IPS DF 6.9 (cell line): ENCODE measurements at places on chromosomes 13 and 19.

GRCh38 chr13:79560954-79561353, 80.0 kb downstream of the NDFIP2 start:
- no peak for DNase-seq

- no peak for DNase-seq
Observed at GRCh38 chr13:85204668-85205344, 594.4 kb downstream of the SLITRK6 start.

DNA sequence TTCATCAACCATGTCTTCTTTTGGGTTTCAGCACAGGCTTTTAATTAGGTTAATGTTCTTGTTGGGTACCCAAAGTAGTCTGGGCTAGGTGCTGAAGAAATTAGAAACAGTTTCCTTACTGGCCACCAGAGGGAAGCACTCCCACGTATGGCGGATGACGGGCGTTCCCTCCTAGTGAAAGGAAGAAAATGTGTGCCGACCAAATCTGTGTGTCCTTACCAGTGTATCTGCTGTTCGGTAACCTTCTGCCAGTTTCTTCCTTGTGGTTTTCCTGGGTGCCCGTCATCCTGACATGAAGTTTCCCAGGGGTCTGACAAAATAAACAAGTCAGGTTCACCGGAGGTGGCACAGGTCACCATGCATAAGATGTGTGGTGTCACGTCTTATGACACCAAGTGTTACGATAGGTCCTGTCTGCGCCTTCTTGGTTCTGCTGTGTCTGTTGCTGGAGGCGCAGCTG, 6.0 kb upstream of the WDR88 start:
- DNase-seq: no peak

DNA sequence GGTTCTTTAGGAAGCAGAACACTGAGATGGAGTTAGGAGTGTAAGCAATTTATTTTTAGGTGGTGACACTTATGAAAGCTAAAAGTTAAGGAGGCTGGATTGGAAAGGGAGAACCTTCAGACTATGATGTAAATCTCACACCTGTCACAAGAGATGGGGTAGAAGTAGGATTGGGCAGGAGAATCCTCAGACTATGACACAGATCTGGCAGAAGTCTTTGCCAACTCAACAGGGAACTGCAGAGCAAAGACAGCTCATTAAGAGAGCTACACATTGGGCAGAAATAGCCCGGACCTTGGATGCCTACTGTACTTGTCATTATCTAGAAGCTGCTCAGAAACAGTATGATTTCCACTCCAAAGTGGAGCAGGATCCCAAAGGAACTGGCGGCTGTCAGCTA, 134.4 kb downstream of the DNAJC15 start:
- DNase-seq: no peak

GRCh38 chr19:5145521-5146511, 176.9 kb downstream of the KDM4B start:
- no peak for DNase-seq

DNA sequence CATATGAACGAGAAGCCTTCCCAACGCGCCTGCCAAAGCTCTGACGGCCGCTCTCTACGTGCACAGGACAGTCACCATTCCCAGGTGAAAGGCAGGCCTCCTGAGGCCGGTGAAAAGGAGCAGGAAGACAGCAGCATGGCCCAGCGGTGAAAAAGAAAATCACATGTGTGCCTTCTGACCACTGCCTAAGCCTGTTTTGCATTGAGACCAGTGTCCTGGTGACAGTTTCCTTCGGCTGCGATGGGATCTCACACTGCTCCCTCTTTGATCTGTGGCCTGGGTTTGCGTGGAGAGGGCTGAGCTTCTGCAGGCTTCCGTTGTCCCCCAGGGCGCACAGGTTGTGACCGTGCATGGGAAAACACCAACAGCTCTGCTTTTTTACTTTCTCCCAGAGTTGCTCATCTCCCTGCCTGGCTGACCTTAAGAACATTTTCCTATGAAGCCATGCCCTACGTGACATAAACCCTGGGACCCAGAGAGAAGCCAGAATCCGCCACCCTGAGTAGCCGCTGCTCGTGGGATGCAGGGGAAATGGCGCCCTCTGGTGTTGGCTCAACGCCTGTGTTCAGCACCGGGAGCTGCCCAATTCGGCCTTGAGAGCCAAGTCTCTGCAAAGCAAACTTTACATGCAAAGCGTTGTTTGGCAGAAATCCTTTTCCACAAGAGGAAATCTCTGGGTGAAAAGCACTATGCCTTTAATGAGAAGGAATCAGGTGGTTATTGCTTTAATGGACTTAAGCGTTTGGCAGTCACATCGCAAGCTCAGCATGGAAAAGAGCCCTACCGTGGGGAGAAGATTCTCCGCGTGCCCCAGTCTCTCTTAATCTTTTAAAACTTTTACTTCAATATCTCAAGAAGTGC, 112.2 kb upstream of the GPR12 start:
- DNase-seq: peak; percentile 66

DNA sequence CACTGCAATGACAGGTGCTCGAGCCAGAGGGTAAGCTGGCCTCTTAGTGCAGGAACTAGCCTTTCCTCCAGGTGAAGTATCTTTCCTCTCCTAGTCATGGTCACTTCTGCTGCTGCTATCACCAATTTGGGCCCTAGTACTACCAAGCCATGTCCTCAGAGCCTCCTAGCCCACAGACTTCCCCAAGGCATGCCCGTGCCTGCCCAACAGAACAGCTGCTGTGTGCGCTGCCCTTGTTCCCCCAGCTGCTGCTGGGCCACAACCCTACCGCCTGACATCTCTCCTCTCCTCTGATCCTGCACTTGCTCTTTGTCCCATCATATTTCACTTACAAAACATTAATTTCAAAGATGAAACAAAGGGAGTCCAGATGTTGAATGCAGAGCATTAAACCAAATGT, 168.5 kb upstream of the FREM2 start:
- no peak for DNase-seq

- no peak for DNase-seq
Observed at GRCh38 chr13:24511816-24512196, 772 bp downstream of the PARP4 start.

DNA sequence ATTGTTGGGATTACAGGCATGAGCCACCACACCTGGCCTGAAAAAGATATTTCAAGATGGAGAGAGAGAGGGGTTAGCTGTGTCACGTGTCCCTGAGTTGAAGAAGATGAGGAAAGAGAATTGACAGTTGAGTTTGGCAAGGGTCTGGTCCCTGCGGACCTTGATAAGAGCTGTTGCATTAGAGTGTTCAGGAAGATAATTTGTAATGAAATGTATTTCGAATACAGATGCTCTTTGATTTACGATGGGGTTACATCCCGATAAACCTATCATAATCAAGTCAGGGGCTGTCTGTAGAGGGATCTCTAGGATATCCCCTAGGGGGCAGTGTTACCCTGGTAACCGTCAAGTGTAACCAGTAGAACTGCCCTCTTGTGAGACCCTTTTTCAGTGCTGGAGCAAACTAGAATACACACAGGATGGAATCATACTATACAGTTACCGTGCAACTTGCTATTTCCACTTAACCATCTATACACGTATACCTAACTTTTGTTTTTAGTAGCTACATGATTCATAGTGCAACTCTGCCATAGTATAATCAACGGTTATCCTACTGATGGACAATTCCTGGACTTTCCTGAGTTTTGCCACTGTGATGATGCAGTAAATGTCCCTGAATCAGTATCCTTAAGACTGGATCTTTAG, 1.5 kb upstream of the ELOF1 start:
- no peak for DNase-seq

- DNase-seq: no peak
Observed at GRCh38 chr13:102626928-102627327, 30.1 kb downstream of the TPP2 start.

DNA sequence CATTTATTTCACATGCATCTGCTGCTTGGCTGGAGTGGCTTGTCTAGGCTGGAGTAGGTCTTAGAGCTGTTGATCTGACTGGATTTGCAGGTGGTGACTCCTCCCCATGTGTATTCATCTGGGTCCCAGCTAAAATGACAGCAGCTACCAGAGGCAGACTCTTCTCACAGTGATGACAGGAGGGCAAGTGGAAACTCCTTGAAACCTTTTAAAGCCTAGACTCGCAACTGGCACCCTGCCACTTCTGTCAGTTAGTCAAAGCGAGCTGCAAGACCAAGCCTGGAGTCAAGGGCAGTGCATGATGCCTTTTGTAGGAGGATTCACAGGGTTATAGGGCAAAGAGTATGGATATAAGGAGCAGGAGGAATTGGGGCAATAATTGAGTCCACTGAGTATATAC, 65.2 kb downstream of the TEX26 start:
- DNase-seq: no peak

DNA sequence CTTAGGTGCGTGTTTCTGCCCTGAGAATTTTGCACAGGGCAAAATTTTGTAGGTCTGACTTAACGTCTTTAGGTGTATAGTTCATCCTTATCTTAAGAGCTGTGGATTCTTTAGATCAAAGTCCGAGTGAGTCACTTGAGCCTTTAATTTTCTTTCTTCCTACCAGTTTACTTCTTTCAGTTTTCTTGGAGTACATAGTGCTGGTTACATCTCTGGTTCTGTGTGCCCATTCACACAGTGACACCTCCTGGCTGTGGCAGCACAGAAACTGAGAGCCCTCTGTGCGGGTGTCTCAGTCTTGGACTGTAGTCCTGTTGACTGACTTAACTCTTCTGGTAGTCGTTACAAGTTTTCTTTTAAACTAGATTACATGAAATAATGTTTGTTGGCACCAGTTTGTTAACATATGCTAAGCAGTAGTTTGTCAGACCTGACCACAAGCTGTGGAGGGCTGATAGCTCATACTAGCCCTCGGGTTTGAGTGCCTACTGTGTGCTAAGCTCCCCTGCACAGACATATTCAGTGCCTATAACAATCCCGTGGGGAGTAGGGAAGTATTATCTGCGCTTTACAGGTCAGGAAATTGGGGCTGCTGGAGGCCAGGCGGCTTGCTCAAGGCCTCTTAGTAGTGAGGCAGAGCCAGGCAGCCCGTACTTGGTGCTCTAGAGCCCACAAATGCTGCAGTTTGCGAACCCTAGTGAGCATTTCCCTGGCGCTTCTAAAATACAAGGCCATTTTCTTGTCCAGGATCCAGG, 1.6 kb downstream of the GATAD2A start:
- no peak for DNase-seq

DNA sequence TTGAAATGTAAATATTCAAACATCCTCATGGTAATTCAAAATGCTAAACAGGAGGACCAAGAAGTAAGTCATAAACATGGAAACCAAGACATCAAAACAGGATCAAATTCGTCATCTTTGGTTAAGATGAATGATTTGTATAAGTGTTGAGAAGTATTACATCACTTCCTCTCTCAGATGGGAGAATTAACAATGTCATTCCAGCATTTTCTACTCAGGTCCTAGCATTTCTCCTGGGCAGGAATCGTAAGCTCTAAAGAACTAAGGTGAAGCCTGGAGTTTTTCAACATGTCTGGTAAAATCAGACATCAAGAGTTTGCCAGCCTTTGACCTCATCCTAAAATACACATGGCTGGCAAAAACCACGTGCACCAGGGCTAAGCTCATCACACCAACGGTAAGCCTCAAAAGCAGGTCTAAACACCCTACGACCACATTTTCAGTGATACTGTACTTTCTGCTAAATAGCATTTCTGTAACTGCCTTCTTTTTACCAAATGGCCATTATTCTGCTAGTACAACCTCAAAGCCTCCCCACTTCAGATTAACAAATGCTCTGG, 24.8 kb downstream of the RANBP3 start:
- DNase-seq: no peak

GRCh38 chr19:3985643-3986259, 488 bp upstream of the EEF2 start:
- DNase-seq: no peak

- no peak for DNase-seq
Observed at GRCh38 chr19:13804830-13805683, 9.8 kb downstream of the ZSWIM4 start.

DNA sequence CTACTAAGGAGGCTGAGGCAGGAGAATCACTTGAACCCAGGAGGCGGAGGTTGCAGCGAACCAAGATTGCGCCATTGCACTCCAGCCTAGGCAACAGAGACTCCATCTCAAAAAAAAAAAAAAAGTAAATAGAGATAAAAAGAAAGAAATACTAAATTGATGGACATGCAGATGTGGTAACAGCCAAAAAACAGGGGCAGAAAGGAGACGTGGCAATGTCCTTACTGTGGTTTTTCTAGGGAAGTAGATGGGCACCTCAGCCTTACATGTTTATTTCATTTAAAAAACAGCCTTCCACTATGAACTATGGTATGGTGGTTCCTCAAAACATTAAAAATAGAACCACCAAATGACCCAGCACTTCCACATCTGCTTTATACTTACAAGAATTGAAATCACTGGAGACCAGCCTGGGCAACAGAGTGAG, 6.5 kb upstream of the EIF3G start:
- DNase-seq: no peak

DNA sequence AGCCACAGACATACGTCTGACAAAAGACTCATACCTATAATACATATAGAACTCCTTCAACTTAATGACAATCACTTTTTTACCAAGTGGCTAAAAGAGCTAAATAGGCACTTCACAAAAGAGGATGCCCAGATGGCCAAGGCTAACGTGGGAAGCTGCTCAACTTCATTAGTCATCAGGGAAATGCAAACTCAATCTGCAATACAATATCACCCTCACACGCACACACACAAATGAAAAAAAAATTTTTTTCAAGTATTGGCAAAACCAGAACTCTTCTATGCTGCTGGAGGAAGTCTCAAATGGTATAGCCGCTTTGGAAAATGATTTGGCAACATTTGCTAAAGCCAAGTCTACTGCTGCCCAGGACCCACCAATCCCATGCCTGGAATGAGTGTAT, 14.6 kb upstream of the DNMT1 start:
- no peak for DNase-seq

DNA sequence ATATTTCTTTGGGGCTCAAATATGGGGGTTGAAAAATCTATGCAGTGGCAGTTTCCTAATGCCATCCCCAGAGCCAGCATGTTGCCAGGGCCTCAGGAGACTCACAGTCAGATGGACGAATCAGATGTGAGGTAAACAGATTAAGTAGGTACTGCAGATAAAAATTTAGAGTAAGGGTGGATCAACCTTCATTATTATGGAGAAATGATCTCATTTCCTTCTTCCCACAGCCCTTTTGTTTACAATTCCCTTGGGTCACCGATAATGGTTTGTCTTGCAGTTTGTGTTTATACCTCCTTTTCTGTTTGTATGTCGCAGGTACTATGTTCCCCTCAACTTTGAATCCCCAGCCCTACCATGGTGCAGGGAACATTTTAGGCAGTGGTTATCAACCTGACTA, 20.0 kb downstream of the DIAPH3 start:
- no peak for DNase-seq
